GM06990 (cell line): ENCODE measurements at places on chromosomes 4 and X.
A peak's percentile ranks its signal among the peaks of the same experiment; 100 is the strongest.

GRCh38 chr4:24690436-24690835 lies 104.9 kb upstream of the SOD3 start:
- no peak for DNase-seq

DNA sequence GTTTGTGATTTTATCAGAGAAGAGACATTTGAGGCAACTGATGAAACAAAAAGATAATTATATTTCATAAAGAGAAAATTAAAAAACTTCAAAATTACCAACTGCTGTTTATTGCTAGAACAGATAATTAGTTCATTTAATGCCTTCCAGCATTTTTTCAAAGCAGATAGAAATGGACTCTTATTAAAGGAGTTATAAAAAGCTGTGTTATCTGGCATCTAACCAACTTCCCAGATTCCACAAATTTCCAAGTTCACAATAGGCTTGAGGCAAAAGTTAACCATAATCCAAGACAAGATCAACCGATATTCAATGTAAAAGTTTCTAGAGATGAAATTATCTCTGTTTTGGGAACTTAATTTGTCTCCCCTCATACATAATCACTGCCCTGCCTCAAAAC lies 152.4 kb downstream of the TSPAN5 start:
- no peak for DNase-seq

- DNase-seq: no peak
Observed at GRCh38 chrX:119238557-119238956, 2.5 kb downstream of the PGRMC1 start.

DNA sequence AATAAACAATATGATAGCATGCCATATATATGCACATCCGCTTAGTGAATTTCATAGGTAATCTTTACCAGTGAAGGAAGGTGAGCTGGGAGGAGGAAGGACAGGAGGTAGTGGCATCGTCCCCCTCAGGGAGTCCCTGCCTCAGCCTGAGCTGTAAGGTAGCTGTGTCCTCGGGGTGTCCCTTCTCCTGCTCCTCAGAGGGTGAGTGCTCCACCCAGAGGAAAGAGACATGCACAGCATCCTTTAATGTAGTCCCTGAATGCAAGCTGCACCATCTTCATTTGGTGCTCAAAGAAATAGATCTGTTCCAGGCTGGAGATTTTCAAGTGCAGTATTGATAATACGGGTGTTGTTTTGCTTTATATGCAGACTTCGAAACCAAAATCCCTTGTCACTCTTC lies 330.4 kb upstream of the SFRP2 start:
- DNase-seq: no peak

GRCh38 chrX:37578045-37578444 lies 6.6 kb downstream of the LANCL3 start:
- no peak for DNase-seq

DNA sequence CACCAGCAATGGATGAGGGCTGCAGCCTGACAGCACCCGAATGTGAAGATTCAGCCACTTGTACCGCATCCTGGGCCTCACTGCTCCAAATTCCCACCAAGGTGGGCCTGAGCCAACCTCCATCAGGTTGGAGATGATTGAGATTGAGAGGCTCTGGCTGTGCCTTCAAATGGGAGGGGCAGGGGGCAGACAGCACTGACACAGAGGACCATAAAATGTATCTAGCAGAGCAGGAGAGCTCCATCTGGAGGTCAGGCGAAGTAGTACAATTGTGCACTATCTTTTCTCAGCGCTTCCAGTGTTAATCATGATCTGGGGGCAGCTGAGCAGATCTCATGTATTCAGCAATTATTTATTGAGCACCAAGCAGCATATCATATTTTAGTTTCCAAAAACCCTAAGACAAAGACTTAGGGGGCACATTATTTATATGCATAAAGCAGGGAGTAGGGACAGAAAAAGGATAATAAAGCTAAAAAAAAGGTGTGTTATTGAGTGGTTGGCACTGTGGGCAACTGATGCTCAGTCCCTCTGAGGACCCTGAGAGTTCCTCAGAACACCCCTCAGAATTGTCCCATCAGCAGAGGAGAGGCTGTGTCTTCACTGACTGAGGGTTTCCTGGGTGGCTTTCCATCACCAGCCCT lies 31.6 kb upstream of the C1QTNF7 start:
- peak; percentile 19 for DNase-seq

DNA sequence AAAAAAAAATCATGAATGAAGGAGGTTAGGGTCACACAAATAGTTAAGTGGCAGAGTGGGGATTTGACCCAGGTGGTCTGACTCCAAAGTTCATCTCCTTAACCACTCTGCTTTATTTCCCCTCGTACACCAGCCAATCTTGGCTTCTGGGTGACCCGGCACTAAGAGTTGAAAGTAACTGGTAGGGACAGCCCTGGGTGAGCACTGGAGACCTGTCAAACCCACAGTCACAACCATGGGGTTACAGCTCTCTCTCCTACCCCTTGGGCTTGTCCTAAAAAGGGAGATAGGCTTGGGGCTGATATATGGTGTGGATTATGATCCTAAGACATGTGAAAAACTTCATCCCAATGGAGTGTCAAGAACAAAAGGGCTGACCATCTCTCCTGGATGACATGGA lies 12.5 kb downstream of the IGFBP7 start:
- no peak for DNase-seq

DNA sequence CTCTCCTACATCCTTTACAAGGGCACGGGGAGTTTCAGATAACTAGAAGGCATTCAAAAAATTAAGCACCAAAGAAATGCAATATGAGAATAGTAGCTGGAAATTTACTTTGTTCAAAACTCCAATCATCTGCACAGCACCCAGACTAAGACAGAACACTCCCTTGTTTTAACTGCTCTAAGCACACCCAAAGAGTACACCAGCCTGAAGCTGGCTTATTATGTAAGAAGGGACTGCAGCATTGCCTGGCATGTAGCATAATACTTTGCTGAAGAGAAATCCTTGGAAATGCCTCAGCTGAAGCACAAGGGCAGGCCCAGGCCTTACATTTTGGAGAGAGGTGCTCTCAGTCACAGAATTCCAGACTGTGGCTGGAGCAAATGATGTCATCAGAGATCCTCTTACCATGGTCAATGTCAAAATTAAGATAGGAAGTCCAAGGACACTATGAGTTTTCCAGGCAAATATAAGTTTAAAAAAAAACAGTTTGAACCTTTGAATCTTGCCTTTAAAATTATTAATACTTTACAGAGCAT lies 14.8 kb downstream of the ARHGEF6 start:
- no peak for DNase-seq

DNA sequence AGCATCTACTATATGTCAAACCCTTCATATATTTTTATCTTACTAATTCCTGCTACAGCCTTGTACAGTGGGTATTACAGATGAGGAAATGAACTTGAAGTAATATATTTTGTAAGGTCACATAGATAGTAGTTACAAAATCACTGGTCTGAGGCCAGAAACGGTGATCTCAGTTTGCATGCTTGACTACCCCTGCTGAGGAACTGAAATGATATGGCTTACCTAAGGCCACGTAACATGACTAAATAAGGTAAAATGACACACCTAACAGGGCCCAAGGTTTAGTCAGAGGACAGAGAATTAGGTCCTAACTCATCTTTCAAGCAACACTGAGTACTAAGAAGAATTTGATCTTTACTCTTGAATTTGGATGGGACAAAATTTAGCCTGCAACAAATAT lies 1.5 kb upstream of the COMMD8 start:
- peak; percentile 67 for DNase-seq

DNA sequence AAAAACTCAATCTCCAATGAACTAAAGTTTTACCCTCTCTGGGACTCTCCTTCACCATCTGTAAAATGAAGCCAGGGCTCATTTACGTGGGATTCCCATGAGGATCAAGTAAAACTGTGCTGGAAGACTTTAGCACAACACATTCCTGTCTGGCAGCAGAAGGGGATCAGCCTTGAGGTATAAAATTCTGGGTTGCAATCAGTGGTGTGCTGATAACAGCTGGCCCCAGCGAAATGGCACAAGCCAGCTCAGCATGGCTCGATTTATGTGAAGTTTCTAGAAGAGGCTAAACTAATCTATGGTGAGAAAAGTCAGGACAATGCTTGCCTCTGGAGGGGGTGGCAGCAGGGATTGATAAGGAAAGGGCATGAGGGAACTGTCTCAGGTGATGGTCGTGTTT lies 28.4 kb downstream of the ZNF630 start:
- DNase-seq: no peak

DNA sequence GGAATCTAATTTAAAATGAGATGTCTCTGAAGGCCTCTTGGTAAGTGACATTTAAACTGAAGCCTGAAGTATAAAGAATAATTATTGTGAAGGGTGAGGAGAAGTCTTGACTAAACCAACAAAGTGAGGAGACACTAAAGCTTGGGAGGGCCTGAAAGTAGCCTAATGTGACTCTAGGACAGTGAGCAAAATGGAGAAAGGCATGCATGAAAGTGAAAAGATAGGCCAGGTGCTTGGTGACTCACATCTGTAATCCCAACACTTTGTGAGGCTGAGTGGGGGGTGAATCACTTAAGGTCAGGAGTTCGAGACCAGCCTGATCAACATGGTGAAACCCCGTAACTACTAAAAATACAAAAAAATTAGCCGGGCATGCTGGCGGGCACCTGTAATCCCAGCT lies 46.9 kb upstream of the SMARCAD1 start:
- DNase-seq: no peak

- DNase-seq: no peak
Observed at GRCh38 chrX:116493271-116493670, 30.5 kb upstream of the CT83 start.

GRCh38 chr4:16682975-16683374 lies 215.5 kb downstream of the LDB2 start:
- no peak for DNase-seq

- DNase-seq: no peak
Observed at GRCh38 chrX:18714910-18715309, 7.5 kb downstream of the PPEF1 start.

- no peak for DNase-seq
Observed at GRCh38 chr4:125105561-125105960, 209.2 kb upstream of the FAT4 start.

GRCh38 chrX:104742355-104742754 lies 176.4 kb downstream of the IL1RAPL2 start:
- DNase-seq: no peak

DNA sequence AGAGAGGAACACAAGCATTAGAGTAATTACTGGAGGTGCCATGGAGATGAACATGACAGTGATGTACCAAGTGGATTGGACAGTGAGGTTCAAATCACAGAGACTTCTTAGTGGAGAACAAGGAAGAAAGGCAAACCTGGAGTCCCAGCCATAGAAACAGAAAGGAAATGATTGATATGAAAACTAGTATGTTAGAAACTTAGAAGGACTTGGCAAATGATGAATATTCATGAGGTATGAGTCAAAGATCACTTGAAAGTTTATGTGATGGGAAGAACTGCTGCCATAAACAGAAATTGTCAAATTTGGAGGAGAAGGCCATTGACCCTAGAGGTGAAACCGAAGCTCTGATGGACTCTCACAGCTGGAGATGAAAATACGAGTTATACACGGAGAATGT lies 88.2 kb downstream of the PHOX2B start:
- DNase-seq: no peak

GRCh38 chr4:52244848-52245247 lies 193.7 kb downstream of the SPATA18 start:
- DNase-seq: no peak

GRCh38 chr4:25703731-25704388 lies 48.2 kb downstream of the SLC34A2 start:
- no peak for DNase-seq

DNA sequence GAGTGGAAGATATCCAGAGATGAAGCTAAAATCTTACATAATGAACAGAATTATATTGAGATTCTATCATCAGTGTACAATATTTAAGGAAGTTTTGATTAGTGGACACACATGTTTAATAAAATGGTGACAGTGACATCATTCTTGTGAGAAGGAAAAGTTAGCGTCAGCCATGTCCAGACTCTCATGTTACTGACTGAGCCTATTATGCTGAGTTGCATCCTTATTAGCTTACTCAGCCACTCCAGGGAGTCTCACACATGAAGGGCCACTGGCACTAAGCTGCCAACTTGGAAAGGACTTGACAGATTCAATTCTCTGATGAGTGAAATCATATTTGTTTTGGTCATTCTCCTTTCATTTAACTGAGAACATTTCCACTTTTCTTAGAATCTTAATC lies 170.6 kb downstream of the BANK1 start:
- no peak for DNase-seq

GRCh38 chr4:173019664-173020063 lies 148.9 kb upstream of the GALNT7 start:
- DNase-seq: no peak
